ENCODE measurements at places on chromosomes 7 and 10.

- ATAC-seq: no peak
These were observed 220.9 kb upstream of the HABP2 start for GRCh38 chr10:113331961-113332360.

- no peak for ATAC-seq
These were observed 19.2 kb downstream of the ABCB4 start for GRCh38 chr7:87456247-87456646.

GRCh38 chr7:93382362-93382761 is 150.2 kb downstream of the VPS50 start:
- no peak for ATAC-seq

- no peak for ATAC-seq
These were observed 160.4 kb downstream of the CAMK1D start for GRCh38 chr10:12509794-12510100.

GRCh38 chr10:79268161-79268601 is 79.1 kb upstream of the PPIF start:
- no peak for ATAC-seq

DNA sequence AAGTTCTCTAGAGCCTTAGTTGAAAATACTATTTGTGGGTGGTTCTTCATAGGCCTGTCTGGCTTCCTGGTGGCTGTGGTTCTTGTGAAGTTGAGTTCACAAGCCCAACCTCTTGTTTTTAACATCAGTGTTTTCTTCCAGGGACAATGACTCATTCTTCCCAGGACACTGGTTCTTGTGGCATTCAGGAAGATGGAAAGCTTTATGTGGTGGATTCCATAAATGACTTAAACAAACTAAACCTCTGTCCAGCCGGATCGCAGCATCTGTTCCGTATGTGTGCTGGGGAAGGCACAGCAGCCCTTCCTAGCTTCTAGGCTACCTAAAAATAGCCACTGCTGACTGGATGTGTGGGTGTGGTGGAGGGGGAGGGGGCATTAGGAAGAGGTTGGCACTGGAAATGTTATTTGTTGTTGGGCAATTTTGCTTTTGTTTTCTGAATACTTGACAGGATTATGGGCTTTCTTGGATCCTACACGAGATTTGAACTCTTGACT is 3.9 kb downstream of the LSMEM1 start:
- no peak for ATAC-seq

- no peak for ATAC-seq
These were observed 63.9 kb downstream of the STK17A start for GRCh38 chr7:43646603-43647338.

DNA sequence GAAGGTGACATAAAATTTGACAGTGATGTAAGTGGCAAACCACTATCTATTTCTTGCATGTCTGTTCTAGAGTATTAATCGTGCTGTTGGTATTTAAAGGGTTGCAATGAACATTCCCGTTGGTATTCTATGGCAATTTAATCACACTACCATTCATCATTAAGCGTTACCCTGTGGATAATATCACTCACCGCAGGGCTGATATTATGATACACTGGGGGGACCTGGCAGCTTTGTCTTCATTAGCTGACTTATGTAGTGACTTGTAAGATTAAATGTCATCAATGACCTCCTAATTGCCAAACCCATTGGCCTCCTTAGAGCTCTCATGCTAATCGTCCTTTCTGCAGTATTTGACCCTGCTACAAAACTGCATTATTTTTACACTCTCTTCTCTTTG is 624.5 kb upstream of the VSTM2A start:
- no peak for ATAC-seq

- no peak for ATAC-seq
These were observed 55.7 kb upstream of the PTER start for GRCh38 chr10:16381083-16381482.

DNA sequence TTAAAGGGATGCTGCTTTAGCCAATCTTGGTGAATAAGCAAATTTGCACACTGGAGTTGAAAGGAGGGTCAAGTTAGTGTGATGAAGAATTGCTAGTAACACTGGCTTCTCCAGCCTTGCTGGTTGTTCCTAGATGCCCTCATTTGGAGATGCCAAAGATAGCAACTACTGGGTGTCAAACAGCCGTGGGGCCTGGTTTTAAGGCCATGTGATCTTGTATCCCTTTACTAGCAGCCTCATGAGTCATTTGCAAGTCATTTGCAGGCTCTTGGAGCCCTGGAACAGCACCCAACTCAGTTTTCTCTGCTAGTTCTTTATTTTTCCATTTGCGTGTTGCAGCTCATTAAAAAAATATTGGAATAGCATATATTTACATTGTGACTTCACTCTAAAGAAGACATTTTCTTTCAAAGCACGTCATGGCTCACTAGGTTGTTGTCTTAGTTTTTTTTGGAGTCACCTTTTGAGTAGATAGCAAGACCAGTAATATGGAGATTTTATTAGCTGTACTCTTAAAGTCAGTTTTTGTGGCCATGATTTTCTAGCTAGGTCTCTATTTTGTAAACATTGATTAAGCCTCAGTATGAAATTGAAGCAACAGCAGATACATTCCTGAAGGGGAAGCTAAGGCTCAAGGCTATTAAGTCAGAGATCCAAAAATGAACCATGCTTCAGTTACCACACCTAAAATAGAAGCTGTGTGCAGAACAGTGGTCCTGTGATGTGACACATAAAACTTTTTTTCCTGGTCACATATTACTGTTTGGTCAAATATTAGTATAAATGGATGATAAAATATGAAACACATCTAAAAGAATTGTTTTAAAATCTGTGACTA is 1.3 kb downstream of the LSMEM1 start:
- ATAC-seq: no peak

DNA sequence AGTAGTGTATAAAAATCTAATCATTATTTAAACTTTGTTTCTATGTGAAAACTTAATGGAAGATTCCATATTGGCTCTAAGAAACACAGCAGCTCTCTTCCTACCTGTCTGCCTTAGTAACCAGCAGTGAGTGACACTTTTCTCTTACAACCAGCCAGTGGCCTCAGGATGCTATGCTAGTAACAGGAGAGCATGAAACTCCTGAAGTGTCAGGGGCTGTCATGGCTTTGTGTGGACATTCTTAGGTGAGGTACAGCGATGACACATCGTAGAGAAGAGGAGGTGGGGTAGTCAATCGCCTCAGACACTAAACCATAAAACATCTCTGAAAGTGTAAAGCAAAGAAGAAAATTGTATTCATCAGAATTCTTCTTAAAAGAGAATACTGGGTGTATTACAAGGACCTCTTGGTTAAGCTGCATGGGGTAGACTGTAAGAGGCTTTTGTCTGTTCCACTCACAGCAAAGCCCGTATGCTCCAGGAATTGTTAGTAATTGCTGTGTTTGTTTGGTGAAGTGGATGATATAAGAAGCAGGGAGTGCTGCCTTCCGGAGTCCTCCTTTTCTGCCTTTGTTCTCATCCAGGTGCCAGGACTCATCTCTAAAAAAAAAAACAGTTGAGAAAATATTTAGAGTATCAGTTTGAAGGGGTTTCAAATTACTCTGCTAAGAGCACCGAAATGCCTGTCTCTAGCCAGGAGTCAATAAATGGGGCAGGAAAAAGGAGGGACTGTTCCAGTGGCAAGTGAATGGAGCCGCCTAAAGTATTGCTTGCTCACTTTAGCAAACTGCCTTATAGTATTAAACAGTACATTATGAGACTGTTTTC is 518.8 kb downstream of the CNTNAP2 start:
- ATAC-seq: no peak

GRCh38 chr10:96619796-96620773 is 33.3 kb upstream of the TM9SF3 start:
- no peak for ATAC-seq

GRCh38 chr7:36620166-36620708 is 104.1 kb downstream of the AOAH start:
- no peak for ATAC-seq

GRCh38 chr7:11170175-11170574 is 196.5 kb downstream of the PHF14 start:
- ATAC-seq: no peak

DNA sequence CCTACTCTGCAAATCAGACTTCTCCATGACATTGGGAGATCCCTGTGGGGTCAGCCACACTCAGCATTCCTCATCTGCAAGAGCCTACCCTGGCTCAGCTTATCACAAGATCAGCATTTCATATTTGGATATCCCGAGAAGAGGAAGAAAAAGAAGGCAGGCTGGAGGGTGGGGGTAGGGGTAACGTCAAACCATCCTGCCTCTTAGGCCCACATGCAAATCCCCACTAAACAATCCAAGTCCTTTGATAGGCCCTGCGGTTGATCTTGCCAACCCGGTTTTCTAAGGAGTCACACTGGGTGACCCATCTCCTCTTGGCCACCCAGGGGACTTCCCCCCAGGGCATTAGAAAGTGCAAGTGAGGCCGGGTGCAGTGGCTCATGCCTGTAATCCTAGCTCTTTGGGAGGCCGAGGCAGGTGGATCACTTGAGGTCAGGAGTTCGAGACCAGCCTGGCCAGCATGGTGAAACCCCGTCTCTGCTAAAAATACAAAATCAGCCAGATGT is 128.0 kb upstream of the CALN1 start:
- ATAC-seq: no peak

- ATAC-seq: no peak
These were observed 803.6 kb downstream of the SORCS1 start for GRCh38 chr10:106360870-106361269.

DNA sequence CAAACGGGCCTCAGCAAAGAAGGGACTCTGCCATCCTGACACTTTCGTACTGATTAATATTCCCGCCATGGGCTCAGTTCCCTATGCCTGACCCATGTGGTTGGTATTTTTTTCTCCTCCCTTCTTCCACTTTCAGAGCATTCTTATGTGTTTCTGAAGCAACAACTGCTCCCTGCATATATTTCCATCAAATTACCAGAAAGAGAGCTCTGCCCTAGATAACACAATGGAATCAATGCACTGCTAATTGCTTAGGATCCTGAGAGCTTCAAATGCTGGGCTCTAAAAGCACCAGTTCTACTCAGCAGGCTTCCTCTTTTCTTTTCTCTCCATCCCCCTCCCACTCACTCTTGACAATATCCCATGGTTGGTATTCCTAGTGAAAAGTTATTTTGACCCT is 5.3 kb downstream of the TECTB start:
- ATAC-seq: no peak

- no peak for ATAC-seq
These were observed 92.3 kb downstream of the MAGI2 start for GRCh38 chr7:79361214-79361613.

GRCh38 chr7:91194841-91195240 is 69.4 kb upstream of the FZD1 start:
- ATAC-seq: no peak

GRCh38 chr7:132877573-132877972 is 204.3 kb downstream of the CHCHD3 start:
- no peak for ATAC-seq

- no peak for ATAC-seq
These were observed 12.5 kb upstream of the EBLN1 start for GRCh38 chr10:22230158-22230833.

GRCh38 chr7:101410743-101411507 is 48.2 kb downstream of the COL26A1 start:
- no peak for ATAC-seq

- no peak for ATAC-seq
These were observed 6.9 kb upstream of the ELFN1 start for GRCh38 chr7:1663223-1663622.

All from activated CD4-positive, CD25-positive, alpha-beta regulatory T cell treated with anti-CD3 and anti-CD28 coated beads, Interleukin-2, amount 50 U/mL, for 24 hours (primary cell).